ENCODE measurements at places on chromosomes 12 and 14.
A peak's percentile ranks its signal among the peaks of the same experiment; 100 is the strongest.

DNA sequence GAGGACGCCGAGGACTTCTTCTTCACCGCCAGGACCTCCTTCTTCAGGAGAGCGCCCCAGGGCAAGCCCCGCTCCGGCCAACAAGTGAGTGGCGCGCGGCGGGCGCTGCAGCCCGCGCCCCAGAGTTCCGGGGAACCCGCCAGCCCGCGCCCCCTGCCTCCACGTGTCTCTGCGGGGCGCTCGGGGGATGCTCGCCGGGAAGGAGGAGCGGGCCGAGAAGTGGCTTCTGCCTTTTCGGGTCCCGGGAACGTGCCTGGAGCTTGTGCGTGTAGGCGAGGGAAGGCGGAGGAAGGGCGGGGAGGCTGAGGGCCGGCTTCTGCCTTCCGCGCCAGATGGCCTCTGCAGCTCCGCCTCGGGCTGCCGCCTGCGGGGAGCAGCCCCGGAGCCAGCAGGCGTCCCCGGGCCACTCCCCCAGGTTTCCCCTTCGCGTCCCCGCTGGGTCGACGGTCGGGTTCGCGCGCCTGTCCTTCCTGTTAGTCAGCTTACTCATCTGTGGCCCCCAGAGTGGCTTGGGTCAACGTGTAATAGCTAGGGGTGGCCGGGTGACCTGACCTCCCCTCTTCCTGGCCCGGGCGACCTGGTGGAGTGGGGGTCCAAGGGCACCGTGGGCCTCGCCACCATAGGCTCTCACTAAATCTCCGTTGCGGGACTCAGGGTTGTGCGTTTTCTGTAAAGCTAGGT is 505 bp downstream of the RASSF3 start:
- DNase-seq, result peak; percentile 35

- DNase-seq, result no peak
Measured at GRCh38 chr14:103856105-103856504, 8.7 kb upstream of the PPP1R13B start.

DNA sequence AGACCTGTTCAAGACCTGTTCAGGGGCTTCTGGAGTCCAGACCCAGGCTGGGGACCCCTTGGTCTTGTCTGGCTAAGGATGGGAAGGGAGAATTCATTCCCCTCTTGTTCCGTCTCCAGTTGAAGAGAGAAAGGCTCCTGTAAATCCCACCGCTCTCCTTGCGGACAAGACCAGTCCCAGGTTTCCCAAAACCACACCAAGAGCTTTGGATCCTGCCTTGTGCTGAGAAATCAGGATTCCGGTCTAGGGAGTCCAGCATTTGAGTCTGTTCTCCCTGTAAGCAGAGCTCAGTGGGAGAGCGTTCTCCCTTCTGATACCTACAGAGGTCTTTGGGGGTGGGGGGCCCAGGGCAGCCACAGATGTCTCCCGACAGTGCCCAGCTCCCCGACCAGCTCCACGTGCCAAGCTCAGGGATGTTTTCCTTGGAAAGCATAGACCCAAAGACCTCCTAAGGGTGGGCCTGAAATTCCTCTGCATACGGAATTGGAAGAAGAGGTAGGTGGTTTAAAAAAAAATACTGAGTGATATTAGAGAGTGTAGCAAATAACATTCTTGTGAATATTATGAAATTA is 1.9 kb downstream of the HOXC13 start:
- no peak for DNase-seq

DNA sequence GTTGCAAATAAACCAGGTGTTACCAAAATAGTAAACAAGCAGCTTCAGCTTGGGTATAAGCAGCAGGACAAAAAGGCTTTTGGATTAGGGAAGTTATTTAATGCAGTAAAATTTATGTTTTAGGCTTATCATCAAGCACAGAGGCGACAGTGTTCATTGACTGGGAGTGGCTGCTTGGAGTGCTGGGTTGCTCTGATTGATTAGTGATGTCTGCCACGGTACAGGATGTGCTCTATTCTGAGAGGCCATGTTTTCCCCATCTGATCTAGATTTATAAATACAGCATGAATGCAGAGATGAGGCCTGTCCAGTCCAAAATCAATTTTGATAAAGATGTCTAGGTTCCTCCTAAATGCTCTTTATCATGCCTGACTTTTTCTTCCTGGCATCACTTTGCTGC is 83.5 kb downstream of the MAP1LC3B2 start:
- DNase-seq, result peak; percentile 10

- DNase-seq, result peak; percentile 61
Measured at GRCh38 chr12:15527201-15528080, 205.1 kb downstream of the PTPRO start.

DNA sequence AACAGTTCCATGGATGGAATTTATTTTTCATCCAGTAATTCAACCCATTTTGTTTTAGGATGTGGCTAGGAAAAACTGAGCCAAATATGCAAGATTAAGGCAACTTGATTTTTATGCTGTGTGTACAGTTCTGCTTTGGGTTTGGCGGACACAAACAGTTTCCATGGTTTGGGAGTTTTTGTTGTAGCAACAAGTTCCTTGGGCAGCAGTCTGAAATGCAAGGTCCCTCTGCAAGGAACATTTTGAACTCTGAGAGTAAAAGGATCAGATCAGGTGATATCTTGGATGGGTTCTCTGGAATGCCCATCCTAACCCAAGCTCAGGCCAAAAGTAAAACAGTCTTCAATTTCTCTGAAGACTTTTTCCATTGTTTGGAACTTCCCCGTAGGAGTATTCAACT is 161.2 kb downstream of the TMX1 start:
- DNase-seq, result no peak

DNA sequence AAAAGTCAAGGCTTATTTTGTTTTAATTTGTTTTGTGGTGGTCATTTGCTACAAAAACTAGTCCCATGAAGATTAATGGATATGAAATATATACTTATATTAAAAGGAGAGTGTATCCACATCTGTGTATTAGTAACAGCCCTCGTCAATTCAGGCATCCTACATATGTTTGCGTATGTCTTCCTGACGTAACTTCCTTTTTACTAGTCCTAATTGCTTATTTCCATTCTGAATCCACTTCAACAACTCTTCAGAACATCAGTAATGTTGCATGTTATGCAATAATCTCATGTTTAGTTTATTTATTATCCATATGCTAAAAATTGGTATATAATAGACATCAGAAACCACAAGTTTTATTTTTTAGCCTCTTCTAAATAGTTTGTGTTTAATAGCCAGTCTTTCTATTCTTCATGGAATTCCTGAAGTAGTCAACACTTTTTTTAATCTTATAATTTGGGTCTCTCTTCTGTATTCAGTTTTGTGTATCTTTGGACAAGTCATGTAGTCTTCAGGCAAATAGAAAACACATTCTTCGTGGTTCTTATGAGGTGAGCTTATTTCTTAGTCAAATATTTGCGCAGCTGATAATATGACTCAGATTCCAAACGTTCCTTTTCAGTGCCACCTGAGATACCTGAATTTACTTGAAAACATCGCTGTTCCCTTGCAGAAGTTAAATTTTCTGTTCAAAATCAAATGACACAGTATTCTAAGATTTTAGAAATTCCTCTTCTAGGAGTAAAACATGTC is 268.6 kb downstream of the CCDC59 start:
- DNase-seq, result no peak
